ENCODE measurements at places on chromosomes 2 and 18. TPM values are rescaled to one million over a fixed set of nuclear protein-coding genes. Genes with fewer than 3 reads are reported as not detected.
A peak's percentile ranks its signal among the peaks of the same experiment; 100 is the strongest.

ADD2 gene
- total RNA-seq, result 170 TPM

GRCh38 chr18:8959551-8960135 lies 142.9 kb upstream of the NDUFV2 start:
- no peaks in the 10 kb centered on the region for H3K27me3 ChIP-seq
- DNase-seq, result no peak
- H3K4me3 ChIP-seq, result no peak overlapping the region
- no peaks in the 10 kb centered on the region for H3K36me3 ChIP-seq

- no peak overlapping the region for H3K4me3 ChIP-seq
- peaks cover 3% of the 10 kb centered on the region for H3K4me1 ChIP-seq
- no peak overlapping the region for H3K27ac ChIP-seq
- H3K27me3 ChIP-seq, result no peaks in the 10 kb centered on the region
Measured at GRCh38 chr2:174183076-174183475, 65.3 kb downstream of the OLA1 start.

GRCh38 chr2:54084600-54084999 lies 30.8 kb upstream of the ACYP2 start:
- no peaks in the 10 kb centered on the region for H3K27me3 ChIP-seq
- 0 out of 2 replicates have a peak, but pooled peaks cover 3% of the 10 kb centered on the region for H3K4me1 ChIP-seq
- DNase-seq, result no peak
- no peak overlapping the region for H3K4me3 ChIP-seq
- no peaks in the 10 kb centered on the region for H3K36me3 ChIP-seq

BARD1 gene
- total RNA-seq, result 32.3 TPM

GREB1L gene
- 0.31 TPM for total RNA-seq

SLC25A12 gene
- 9.9 TPM for total RNA-seq

DNA sequence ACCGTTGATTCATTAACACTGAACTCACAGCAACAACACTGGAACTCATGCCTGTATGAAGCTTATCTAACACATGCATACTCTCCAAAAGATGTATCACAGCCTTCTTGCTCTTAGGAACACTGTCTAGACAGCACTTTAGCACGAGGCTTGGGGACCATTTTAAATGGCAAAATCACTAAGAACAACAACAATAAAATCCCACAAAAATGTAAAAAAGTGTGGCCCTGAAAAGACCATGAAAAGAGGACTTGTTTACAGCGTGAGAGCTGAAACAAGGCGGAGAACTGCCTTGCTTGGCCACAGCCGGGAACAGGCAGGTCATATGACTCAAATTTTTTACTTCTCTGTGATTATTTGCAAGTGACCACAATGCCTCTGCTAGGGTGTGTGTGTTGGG lies 48.1 kb downstream of the CHN1 start:
- no peak overlapping the region for H3K4me3 ChIP-seq
- no peak for DNase-seq
- 0 out of 2 replicates have a peak overlapping the region, but pooled peaks have one; percentile 15 for H3K27ac ChIP-seq
- no peaks in the 10 kb centered on the region for H3K27me3 ChIP-seq
- H3K36me3 ChIP-seq, result no peaks in the 10 kb centered on the region

DNA sequence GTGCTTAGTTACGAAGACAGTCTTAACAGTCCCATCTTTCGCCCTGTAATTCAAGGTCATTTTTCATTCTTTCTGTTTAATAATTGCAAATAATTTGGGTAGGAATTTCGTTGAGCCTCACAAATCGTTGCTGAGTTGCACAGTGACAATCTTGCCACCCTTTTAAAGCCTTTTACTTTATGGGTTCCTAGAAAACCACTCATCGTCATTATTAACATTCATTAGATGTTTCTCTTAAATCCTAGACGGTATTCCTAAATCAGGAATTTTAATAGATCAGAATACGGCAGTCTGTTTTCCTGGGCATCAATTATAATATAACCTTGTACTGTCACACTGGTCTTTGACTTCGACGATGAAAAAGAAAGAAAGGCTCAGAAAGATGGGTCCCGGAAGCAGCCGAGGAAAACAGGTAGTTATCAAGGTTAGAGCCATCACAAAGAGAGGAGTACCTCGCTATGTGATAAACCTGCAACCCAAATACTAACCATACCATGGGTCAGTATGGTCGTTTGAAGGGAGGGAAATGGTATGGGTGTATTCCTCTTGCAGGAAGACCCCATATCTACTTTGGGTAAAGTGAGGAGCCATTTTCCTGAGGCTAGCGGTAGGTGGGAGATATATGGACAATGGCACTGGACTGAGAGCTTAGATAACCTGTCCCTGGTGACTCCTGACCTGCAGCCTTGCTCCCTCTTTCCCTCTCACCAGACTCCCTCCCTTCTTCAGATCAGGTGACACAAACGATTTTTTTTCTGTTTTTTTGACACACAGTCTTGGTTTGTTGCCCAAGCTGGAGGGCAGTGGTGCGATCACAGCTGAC lies 981 bp upstream of the SF3B1 start:
- H3K4me1 ChIP-seq, result peaks cover 3% of the 10 kb centered on the region
- H3K27me3 ChIP-seq, result no peaks in the 10 kb centered on the region
- H3K4me3 ChIP-seq, result peak overlapping the region; percentile 99
- no peaks in the 10 kb centered on the region for H3K36me3 ChIP-seq
- DNase-seq, result no peak

- no peaks in the 10 kb centered on the region for H3K36me3 ChIP-seq
- no peaks in the 10 kb centered on the region for H3K4me1 ChIP-seq
- no peak overlapping the region for H3K27ac ChIP-seq
- no peaks in the 10 kb centered on the region for H3K27me3 ChIP-seq
- no peak for DNase-seq
Measured at GRCh38 chr2:206993396-206993911, 54.1 kb downstream of the CPO start.

DNA sequence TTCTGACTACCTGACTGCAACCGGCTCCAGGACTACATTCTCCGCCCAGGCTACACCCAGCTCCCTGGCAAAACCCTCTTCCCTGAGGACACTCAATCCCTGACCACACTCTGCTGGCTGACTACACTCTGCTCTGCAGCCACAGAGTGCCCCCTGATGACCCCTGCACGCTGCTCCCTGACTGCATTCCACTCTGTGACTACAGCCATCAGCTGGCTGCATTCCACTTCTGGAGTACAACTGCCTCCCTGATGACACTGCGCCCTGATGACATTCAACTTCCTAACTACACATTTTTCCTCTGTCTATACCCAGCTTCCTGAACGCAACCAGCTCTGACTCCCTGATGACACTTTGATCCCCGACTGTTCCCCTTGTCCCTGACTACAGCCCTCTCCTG lies 71.3 kb upstream of the NRXN1 start:
- DNase-seq, result peak; percentile 29
- no peaks in the 10 kb centered on the region for H3K27me3 ChIP-seq
- no peak overlapping the region for H3K27ac ChIP-seq

- no peak overlapping the region for H3K4me3 ChIP-seq
- H3K27me3 ChIP-seq, result no peaks in the 10 kb centered on the region
- H3K4me1 ChIP-seq, result no peaks in the 10 kb centered on the region
Measured at GRCh38 chr2:43748333-43748732, 25.5 kb upstream of the DYNC2LI1 start.

All from H1 (cell line).